Activated naive CD8-positive, alpha-beta T cell treated with anti-CD3 and anti-CD28 coated beads, Interleukin-2, amount 10 ng/mL, durations not matched to agents 7 days and 5 days (primary cell): ENCODE measurements at places on chromosomes 1 and 21. TPM values are rescaled to one million over a fixed set of nuclear protein-coding genes. Genes with fewer than 3 reads are reported as not detected.
A peak's percentile ranks its signal among the peaks of the same experiment; 100 is the strongest.

DNA sequence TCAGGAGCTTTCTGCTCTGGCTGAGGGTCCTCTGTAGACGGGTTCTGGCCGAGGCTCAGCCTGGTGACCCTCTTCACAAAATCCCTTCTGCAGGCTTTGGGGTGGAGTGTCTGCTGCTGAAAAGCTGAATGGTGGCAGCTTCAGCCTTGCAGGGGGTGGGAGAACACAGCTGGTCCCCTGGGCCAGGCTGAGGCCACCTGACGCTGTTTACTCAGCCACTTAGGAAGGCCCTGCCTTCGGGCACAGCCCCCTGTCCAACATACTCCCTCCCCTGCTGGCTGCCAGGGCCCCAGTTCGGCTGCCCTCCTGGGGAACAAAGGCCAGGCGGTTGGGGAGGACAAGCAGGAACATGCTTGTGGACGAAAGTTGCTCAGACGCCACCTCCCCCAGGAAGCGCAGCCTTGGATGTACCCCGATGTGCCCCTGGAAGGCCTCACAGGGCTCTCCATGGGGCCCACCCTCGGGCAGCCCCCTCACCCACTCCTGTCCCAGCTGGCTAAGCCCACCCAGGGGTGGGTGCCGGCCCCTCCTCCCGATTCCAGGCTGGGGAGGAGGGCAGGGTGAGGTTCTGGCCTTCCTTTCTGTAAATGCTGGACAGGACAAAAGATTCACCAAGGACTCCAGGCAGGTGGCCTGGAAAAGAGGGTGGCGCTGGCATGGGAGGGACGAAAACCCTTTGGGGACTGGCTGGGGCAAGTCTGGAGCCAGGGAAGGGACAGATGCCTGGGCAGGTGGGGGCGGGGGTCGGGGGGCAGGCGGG, at the start of gene ANKRD65:
Gene ANKRD65, minus strand, starts transcription at position 130 of the 760 bp plus-strand sequence. CDS start 271 bp downstream, outside the sequence.
- no peak for DNase-seq

Gene CXADR
- 0.28 TPM for total RNA-seq

- DNase-seq, result no peak
Observed at GRCh38 chr1:116972674-116973030, 28.9 kb upstream of the CD101 start.

Gene FAM72A
- 22.1 TPM for total RNA-seq

GRCh38 chr1:38003261-38004250, 1.8 kb downstream of the FHL3 start:
- DNase-seq, result no peak

DNA sequence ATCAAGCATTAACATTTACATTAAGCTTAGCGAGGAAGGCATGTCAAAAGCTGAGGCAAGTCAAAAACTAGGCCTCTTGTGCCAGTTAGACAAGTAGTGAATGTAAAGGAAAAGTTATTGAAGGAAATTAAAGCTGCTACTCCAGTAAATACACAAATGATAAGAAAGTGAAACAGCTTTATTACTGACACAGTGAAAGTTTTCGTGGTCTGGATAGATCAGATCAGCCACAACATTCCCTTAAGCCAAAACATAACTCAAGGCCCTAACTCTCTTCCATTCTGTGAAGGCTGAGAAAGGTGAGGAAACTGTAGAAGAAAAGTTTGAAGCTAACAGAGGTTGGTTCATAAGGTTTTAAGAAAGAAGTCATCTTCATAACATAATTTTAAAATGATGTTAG, 131.9 kb downstream of the VAV3 start:
- no peak for DNase-seq

GRCh38 chr1:213381572-213382084, 330.6 kb downstream of the RPS6KC1 start:
- DNase-seq, result no peak

Gene AZIN2
- 16.5 TPM for total RNA-seq

GRCh38 chr1:176989754-176990153, 174.8 kb downstream of the ASTN1 start:
- no peak for DNase-seq

DNA sequence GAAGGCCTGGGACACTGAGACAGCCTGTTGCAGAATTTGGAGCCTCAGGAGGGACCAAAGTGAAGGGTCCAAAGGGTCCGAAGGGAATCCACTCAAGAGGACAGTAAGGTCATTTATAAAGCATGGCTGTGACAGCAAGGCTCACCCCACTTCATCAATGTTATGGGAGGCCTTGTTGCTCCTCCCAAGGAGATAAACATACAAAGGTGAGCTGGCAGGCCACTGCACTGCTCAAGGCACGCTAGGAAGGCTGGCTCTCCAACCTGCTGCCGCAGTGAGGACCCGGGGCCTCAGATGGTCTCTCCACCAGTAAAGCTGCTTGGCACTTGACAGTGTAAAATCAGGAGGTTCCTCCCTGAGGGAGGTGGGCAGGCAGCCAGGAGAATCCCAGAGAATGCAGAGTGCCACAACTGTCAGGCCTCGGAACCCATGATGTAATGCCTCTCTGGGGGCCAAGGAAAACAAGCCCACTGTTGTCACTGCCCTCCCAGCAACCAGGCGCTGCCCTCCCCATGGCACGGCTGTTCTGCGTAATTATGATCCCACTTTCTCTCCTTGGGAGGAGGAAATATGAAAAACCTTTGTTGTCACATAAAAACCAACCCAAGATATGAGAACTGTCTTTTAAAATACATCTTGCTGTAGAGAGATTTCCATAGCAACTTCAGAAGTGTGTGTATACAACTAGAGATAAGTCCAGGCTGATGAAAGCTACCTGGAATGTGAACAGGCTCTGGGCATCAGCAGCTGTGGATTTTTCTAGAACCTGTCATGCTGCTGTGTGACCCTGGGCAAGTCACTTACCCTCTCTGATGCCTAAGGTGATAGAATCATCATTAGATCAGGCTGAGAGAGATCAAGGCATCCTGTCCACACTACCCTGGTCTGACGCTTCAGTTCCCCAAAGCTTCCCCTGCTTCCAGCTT, 102.5 kb downstream of the KCNN3 start:
- no peak for DNase-seq

DNA sequence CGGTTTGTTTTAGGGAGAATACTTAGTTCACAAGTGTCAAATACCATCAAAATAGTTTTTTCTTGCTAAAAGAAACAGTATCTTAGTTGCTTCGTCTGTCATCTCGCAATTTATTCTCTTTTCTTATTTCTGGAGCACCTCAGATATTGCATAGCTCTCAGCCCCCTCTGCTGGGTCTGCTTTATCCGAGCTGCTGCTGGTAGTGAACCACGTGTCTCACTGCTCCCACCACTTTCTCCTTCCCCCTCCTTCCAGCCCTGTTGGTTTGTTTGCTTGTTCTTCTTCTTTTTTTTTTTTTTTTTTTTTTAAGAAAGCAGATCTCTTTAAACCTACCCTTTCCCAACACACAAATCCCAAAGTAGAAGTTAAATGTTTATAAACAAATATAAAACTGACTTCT, 170.8 kb downstream of the EDEM3 start:
- DNase-seq, result no peak

Gene CA6
- total RNA-seq, result 41.8 TPM

- no peak for DNase-seq
Observed at GRCh38 chr1:14765773-14766172, 167.3 kb downstream of the KAZN start.

DNA sequence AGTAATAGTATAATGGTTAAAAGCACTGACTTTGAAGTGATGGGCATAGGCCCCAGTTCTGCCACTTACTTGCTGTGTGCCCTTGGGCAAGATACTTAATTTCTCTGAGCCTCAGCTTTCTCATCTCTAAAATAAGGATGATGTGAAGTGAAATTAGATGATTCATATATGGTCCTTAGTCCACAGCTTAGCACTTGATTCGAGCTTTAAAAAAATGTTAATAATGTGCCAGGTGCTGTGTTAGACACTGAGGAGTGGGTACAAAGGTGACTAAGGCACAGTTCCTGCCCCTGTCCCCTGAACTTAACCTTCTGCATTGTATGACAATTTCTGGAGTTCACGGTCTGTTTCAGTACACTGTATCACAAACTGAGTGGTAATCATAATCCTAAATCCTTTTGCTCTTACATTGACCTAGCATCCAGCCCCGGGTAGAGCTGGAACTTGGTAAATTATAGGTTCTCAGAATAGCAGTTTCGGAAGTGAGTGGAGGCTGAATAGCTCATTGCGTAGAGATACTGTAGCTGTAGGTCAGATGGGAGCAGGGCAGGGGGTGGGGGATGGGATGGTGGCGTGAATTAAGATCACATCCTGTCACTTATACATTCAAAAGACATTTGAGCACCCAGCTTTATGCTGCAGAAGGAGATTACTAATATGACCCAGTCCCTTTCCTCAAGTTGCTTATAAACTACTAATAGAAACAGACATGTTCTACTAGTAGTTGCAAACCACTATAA, 1.5 kb downstream of the ZNF691 start:
- no peak for DNase-seq

DNA sequence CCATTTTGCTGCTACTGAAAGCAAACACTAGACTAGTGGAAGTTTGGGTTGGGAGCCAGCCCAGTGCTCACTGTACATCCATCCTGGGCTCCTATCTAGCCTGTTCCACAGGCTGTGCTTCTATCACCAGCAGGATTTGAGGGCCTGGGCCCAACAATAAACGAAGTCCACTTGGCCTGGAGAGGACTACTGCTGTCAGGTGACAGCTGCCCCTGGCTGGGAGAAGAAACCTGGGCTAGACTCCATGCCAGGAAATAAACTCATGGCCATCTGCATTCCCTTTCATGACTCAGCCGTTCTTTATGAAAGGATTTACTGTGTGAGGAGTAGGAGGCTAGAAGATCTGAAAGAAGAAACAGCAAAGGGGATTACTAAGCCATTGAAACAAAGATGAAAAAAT, 35.5 kb downstream of the COLGALT2 start:
- no peak for DNase-seq

GRCh38 chr1:245603311-245603865, 448.6 kb downstream of the KIF26B start:
- no peak for DNase-seq

GRCh38 chr1:9345922-9346321, 53.2 kb downstream of the SPSB1 start:
- no peak for DNase-seq

Gene SHISAL2A
- total RNA-seq, result 27.9 TPM

GRCh38 chr1:19643121-19643520, 990 bp upstream of the NBL1 start:
- DNase-seq, result no peak

Gene NES
- not detected for total RNA-seq

Gene DYRK1A
- total RNA-seq, result 122 TPM

DNA sequence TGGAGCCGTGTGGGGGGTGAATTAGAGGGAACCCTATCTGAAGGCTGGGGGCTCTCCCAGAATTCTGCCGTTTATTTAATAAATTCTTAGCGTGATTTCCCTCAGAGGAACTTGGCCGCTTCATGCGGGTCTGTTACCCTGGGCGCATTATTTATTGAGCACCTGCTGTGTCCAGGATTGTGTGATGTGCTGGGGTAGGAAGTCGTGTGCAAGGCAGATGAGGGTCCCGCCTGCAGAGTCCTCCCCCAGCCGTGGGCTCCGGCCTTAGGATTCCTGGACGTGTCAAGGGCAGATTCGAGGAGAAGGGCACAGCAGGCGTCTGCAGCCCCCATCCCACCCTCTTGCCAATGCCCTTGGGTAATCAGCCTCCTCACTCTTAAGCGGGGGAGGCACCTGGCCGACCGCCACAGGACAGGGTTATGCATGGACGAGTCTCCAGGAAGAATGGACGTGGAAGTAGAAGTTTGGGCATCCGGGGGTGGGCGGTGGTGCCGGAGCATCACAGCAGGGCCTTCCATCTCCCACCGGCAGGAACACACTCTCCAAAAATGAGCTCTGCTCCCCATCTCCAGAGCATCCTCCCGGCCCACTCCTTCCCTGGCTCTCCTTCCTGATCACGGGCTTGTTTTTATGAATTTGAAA, 233.3 kb upstream of the C1orf174 start:
- no peak for DNase-seq

Gene PRELP
- not detected for total RNA-seq

DNA sequence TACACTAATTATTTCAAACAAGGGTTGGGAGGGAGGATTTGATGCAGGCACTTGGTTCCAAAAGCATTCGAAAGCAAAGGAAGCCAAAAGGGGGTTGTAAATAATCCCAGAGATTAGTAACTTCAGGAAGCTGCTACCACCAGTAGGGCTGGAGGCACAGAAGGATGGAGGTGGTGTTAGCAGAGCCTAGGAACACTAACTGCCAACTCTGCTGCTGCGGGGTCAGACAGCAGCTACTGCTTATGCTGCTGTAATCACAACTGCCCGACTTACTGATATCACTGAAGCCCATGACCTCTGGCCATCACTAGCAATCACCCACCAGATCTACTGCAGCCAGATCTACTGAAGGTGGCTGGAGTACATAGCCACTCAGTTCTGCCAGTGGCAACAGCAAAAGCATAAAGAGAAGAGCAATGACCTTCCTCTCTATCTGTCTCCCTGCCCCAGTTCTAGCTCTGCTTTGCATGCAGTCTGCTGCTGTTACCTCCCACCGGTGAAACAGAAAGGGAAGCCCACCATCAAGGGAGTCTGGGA, 408.5 kb downstream of the PLPP3 start:
- DNase-seq, result no peak

DNA sequence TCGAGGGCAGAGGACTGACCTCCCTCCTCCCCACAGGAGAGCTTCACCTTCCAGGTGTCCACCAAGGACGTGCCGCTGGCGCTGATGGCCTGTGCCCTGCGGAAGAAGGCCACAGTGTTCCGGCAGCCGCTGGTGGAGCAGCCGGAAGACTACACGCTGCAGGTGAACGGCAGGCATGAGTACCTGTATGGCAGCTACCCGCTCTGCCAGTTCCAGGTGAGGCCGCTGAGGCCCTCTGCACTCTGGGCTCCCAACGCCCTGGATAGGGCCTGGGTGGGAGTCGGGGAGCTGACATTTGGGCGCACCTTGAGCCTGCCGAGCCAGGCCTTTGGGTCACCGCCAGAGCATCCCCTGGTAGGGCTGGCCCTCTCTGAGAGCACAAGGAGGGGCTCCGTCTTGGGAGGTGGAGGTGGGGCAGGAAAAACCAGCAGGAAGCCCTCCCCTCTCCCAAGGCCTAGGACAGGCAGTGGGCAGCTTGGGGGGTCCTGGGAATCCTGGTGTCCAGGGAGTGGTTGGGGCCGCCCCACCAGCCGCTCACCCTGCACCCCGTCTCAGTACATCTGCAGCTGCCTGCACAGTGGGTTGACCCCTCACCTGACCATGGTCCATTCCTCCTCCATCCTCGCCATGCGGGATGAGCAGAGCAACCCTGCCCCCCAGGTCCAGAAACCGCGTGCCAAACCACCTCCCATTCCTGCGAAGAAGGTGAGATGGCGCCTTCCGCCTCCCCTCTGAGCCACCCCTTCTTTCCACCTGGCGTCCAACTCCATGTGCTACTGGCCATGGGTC, 65.1 kb downstream of the PIK3CD start:
- DNase-seq, result peak; percentile 62

Gene PLD5
- not detected for total RNA-seq

DNA sequence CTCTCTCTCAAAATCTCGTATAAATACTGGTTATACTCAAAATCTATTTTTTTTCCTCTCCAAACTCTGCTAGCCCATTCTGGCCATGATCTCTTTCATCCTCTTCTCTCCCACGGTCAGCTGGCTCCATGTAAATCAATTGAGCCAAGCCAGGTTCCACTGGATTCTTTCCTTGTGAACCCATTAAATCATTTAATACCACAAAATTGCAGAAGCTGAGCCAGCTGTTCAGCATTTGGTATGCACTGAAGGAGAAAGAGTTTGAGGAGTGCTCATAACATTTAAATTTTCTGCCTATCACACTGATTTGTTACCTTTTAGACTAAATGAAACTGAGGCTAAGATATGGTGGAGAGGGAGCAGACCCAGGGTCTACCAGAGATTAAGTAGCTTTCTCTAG, 29.1 kb upstream of the TADA1 start:
- no peak for DNase-seq

- DNase-seq, result no peak
Observed at GRCh38 chr21:41169701-41170100, 1.7 kb downstream of the BACE2 start.

Gene PLXNA2
- 2.0 TPM for total RNA-seq

Gene TPTE
- not detected for total RNA-seq
